ENCODE measurements at places on chromosomes 16 and 17.

DNA sequence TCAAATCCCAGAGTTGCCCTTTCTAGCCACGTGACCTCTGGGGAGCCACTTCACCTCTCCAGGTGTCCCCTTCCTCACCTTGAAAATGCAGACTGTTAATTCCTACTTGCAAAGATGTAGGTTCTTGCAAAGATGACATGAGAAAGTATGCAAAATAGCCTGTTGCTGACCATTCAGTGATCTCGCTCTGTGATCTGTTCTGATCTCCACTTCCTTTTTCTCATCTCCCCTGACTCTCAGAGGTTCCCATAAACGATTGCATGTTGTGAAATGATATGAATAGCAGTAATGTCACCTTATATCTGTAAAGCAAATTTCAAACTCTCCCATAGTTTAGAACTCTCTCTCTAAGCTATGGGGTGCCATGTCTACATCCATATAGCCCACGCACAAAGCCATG is 182.3 kb downstream of the TMEM132E start:
- DNase-seq = no peak

DNA sequence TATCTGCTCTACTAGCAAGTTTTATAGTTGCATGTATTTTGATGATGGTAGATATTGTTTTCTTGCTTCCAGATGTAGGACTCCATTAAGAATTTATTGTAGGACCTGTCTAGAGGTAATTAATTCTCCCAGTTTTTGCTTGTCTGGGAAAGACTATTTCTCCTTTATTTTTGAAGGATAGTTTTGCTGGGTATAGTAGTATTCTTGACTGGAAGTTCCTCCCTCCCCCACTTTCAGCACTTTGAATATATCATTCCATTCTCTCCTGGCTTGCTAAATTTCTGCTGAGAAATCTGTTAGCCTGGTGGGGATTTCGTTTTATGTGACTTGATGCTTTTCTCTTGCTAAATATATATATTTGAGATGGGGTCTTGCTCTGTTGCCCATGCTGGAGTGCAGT is 8.0 kb upstream of the PHB1 start:
- no peak for DNase-seq

DNA sequence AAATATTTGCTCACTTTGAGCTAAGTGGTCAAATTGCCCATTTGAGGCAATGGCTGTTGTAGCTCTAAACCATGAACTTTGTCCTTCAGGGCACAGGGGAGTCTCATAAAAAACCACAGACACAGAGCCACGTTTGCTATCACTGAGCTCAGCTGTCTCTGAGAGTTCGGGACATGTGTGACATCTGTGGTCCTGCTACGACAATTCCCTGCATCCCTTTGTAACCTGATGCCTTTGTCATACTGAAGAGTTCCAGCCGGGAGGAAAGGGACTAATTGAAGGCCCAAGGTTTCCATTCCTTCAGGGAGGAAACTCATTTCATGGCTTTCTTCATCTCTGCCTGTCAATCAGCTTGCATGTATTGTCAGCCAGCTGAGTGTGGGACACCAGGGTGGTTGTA is 599.4 kb upstream of the CDH5 start:
- no peak for DNase-seq

DNA sequence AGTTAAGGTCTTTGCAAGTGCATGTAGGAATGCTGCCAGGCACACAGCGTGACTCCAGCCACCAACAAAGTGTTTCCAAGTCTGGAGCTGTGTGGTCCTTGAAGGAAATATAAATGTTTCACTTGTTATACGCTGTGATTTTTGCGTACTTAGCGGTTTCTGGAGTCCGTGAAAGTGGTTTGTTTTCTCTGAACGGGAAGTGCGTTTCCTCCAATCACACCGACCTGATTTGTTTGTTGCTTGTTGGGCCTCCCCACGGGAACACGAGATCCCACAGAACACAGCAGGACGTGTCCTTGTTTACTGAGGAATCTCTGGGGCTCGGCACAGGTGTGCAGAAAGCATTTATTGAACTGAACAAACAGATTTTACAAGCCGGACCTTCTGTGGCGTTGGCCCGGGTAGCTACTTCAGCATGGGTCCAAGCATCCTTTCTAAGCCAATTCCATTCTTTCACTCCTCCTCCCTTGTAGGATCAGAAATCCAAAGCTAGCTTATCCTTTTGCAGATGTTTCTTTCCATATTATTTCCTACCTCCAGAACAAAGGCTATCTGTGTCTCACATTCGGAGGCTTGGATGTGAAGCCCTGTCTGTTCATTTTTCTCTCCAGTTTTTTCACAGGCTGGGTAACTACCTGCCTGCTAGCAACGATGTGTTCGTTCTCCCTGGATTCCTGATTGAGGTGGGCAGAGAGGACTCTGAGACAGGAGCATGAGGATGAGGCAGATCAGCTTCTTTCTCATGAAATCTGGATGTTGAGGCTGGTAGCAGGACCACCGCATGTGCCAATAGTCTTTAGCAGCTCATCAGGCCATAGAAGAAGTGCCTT is 44.6 kb downstream of the ABAT start:
- no peak for DNase-seq

- no peak for DNase-seq
Observed at GRCh38 chr17:13268791-13269595, 251.2 kb upstream of the ELAC2 start.

DNA sequence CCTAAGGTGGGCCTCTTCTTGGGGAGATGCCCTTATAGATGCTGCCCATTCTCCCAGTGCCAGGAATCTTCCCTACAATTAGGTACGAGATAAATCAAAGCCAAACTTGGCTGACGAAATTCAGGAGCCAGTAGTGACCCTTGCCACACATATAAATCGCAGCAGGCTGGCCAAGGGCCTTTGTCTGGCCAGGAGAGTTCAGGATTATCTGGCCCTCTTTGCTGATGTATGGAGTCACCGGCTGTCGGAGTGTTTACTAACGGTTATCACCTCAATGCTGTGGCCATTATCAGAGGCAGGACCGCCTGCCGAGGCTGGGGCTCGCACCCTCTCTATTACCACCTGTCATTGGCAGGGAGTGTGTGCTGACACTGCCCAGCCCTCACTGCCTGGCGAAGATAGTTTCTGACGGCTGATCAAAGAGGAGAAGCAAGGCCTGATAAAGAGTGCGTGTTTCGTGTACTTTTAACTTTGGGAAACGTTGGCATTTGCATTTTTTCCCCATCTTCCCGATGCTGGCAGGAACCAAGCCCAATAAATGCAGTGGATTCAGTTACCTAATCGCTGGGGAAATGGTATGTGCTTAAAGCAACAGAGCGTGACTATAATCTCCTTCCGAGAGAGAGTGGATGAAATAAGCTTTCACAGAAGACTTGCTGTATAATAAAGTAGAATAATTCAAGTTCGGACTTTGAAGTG is 32.8 kb upstream of the TBX2 start:
- DNase-seq = no peak

DNA sequence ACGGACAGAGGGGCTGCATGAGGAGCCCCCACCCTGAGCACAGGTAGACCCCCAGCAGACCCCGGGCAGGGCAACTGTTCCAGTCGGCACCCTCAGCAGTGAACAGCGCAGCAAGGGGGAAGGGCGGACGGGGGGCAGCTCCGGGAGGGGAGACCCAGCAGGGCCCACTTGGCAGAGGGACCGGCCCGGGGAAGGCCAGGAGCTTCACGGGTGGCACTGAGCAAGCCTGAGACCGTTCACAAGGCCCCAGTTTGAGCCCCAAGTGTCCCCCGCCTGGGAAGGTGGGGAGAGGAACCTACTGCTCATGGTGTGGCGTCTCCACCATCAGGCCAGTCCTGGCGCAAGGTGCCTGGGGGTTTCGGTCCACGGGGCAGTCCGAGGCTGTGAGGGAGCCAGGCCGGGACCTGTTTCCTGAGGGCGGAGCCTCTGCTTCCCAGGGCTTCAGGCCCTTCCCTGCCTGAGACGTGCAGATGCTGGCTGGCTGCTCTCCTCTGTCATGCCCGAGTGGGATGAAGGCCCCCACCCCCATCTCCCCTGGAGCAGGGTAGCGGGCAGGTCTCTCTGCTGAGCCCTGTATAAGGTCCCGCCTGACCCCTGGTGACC is 54.4 kb upstream of the GNG13 start:
- no peak for DNase-seq

GRCh38 chr16:67014634-67015312 is 14.2 kb upstream of the CBFB start:
- DNase-seq = no peak

DNA sequence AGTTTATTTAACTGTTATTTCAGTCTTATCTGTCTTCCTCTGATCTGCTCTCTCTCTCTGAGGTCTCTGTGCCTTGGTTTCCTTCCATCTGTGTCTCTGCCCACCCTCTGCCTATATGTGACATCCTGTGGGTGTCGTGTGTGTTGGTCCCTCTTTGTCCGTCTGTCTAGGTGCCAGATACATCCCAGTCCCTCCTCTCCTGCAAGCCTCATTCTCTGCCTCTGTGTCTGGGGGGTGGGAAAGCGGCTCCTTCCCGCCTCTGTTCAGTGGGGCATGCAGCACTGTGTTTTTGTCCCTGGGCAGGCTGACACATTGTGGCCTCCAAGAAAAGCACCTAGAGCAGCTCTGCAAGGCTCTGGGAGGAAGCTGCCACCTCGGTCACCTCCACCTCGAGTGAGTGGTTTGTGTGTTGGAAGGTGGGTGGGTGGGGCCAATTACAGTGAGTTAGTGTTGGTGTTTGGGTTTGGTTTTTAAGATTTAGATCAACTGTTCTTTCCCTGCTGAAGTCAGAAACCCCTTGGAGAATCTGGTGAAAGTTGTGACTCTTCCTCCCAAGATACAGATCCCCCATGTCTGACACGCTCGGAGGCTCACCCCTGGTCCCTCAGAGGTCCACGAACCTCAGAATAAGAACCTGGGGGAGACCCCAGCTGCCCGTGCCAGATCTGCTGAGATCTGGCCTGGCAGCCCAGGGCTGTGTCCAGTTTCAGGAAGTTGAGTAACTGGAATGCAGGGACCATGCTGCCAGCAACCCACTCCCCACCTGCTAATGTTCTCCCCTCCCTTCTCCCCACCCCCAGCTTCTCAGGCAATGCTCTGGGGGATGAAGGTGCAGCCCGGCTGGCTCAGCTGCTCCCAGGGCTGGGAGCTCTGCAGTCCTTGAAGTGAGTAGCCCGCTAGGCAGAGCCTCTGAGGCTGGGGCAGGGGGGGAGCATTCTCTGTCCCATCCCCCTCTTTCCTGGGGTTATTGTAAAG is 50.9 kb upstream of the CPNE2 start:
- DNase-seq = no peak

DNA sequence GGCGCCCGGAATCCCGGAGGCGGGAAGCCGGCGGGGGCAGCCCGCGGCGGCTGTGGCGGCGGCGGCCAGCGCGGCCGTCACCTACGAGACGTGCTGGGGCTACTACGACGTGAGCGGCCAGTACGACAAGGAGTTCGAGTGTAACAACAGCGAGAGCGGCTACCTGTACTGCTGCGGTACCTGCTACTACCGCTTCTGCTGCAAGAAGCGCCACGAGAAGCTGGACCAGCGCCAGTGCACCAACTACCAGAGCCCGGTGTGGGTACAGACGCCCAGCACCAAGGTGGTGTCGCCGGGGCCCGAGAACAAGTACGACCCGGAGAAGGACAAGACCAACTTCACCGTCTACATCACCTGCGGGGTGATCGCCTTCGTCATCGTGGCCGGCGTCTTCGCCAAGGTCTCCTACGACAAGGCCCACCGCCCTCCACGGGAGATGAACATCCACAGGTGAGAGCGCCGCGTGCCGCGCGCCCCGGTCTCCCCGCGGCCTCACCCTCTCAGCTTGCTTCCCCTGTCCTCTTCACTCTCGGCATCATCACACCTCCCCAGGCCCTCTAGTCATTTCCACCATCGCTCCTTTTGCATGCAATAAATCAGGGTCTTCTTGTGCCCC is 706 bp downstream of the SHISA6 start:
- DNase-seq = no peak

DNA sequence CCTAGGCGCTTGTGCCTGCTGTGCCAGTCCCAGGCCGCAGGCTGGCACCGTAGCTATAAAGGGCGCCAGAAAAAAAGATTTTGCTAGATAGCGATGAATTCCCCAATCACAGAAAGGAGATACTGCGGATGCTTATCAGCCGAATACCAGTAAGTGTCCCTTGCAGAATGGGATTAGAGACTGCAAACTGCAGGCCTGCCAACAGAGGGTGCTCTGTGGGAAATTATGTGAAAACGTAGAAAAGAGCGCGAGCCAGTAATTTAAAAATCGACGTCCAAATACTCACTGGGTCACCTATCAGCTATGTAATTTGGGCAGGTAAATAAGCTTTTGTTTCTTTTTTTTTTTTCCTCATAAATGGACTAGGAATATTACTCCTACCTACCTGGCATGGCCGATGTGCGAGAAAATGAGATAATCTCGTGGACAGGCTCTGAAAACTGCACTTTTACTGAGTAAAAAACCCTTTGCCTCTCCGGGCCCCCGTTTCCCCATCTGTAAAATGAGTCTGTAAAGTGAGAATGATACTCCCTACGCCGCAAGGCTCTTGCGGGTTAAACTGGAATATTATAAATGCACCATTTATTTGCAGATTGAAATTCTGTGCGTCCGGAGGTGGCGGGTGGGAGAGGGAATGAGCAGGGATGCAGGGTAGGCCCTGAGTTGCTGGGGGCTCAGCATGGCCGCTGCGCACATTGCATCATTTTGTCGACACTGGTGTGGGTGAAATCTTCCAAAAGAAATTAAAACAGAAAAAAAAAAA is 1.2 kb upstream of the COG1 start:
- DNase-seq = peak; percentile 81

DNA sequence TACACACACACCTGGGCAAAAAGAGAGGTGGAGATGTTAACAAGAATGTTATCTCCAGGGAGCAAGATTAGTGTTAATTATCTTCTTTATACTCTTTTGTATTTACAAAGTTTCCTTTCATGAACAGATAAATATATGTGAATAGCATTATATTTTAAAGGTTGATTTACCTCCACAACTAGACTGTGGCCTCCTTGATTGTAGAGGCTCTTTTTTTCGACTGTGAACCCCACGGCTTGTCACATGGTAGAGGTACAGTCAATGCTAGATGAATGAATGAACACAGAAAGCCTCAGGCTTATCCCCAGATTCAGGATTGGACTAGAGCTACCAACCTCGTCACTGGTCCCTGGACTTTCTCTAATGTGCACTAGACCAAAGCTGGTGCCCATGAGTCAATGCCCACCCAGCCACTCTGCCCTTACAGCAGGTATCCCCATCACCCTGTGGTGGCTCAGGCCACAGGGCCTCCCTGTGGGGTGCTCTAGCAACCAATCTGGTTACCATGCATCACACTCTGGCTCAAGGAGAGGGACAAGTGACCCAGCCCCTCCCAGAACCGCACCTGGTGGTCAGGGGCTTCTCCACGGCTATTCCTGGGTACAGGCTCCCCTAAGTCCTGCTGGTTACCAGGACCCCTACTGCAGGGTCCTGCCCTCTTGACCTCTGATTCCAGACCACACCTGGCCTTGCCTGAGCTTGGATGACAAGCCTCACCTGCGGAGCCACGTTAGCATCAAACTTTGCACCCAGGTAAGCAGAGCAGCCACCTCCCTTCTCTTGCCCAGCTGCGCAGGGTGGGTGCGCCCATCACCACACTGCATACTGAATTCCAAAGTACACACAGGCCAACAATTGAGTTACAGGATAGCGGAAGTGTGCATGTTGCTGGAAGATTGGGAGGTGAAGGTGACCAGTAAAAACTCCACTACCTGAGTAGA is 101.0 kb downstream of the CDYL2 start:
- no peak for DNase-seq

Measured in ELR (cell line).